Esophagus squamous epithelium (tissue), 5 donors: ENCODE measurements at places on chromosomes 4 and X. TPM values are rescaled to one million over a fixed set of nuclear protein-coding genes. Genes with fewer than 3 reads are reported as not detected.

GRCh38 chrX:13755254-13755653, 20.7 kb downstream of the OFD1 start:
- no peak overlapping the region for H3K4me3 ChIP-seq
- peaks cover 6% of the 10 kb centered on the region for H3K36me3 ChIP-seq
- no peak for DNase-seq
- H3K27me3 ChIP-seq: no peaks in the 10 kb centered on the region
- H3K4me1 ChIP-seq: no peaks in the 10 kb centered on the region
- no peak overlapping the region for H3K27ac ChIP-seq

- H3K4me1 ChIP-seq: no peaks in the 10 kb centered on the region
- peak overlapping the region; percentile 65 for H3K27ac ChIP-seq
- H3K27me3 ChIP-seq: no peaks in the 10 kb centered on the region
- peak overlapping the region; percentile 48 for H3K4me3 ChIP-seq
- no peaks in the 10 kb centered on the region for H3K36me3 ChIP-seq
Measured at GRCh38 chr4:119663160-119663788, 34.7 kb upstream of the PDE5A start.

DNA sequence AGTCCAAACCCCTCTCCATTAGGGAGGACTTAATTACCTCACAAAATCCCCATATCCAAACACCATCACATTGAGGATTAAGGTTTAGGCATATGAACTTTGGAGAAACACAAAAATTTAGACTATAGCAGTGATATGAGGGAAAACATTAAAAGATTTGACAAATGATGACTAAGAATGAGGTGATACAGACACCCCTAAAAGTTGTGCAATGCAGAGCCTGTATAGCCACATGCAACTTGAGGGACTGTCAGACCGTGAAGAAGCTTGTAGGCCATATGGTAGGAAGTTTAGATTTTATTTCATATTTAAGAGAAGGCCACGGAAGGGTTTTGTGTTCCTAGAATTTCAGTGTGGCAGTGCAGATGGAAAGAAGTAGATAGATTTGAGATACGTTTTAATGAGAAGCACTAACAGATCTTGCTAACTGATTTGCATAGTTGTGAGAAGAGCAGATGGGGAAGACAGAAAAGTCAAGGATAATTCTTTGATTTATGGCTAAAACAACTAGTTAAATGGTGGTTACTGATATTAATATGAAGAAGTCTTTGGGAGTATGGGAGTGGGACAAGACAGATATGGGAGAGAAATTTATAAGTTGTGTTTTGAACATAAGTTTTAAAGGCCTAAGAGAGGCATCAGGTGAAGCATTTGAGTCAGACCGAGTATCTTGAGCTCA, 5.5 kb upstream of the FIP1L1 start:
- H3K36me3 ChIP-seq: no peaks in the 10 kb centered on the region
- no peak for DNase-seq
- H3K27ac ChIP-seq: no peak overlapping the region
- no peaks in the 10 kb centered on the region for H3K27me3 ChIP-seq
- no peak overlapping the region for H3K4me3 ChIP-seq
- no peaks in the 10 kb centered on the region for H3K4me1 ChIP-seq

GRCh38 chrX:153304988-153305736, 16.4 kb downstream of the PNMA6F start:
- H3K4me1 ChIP-seq: no peaks in the 10 kb centered on the region
- DNase-seq: no peak

DNA sequence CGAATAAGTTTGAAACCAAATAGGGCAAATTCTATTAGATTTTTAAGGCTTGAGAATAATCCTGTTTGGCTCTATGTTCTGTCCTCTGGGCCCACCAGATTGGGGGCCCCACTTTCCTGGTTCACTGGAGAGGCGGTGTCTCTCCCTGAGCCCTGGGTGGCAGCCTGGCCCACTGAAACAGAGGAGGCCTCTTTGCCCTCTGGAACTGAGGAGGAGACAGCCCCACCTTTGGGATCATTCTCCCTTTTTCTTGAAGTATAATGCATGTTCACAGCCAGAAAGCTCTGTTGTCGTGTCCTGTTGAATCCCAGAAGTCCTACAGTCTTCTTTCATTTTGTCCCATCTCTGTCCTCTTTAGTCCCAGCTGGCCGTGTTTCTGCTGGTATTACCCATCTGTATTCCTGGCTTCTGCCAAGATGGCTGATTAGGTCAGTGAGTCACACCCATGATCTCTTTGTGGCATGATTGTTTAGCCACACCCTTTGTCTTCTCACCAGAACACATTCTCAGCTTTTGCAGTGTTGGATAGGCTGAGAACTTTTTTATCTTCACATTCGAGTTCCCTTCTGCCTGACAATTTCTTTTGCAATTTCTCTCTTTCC, 8.1 kb upstream of the TBC1D25 start:
- peak overlapping the region; percentile 87 for H3K27ac ChIP-seq
- no peak for DNase-seq
- no peak overlapping the region for H3K4me3 ChIP-seq
- no peaks in the 10 kb centered on the region for H3K27me3 ChIP-seq

GRCh38 chr4:96134806-96135205, 294.9 kb downstream of the PDHA2 start:
- H3K4me1 ChIP-seq: no peaks in the 10 kb centered on the region
- no peak overlapping the region for H3K4me3 ChIP-seq
- H3K27me3 ChIP-seq: no peaks in the 10 kb centered on the region
- H3K27ac ChIP-seq: no peak overlapping the region

GRCh38 chr4:56723659-56724230, 42.6 kb upstream of the HOPX start:
- H3K36me3 ChIP-seq: no peaks in the 10 kb centered on the region
- no peaks in the 10 kb centered on the region for H3K27me3 ChIP-seq
- no peak for DNase-seq

DNA sequence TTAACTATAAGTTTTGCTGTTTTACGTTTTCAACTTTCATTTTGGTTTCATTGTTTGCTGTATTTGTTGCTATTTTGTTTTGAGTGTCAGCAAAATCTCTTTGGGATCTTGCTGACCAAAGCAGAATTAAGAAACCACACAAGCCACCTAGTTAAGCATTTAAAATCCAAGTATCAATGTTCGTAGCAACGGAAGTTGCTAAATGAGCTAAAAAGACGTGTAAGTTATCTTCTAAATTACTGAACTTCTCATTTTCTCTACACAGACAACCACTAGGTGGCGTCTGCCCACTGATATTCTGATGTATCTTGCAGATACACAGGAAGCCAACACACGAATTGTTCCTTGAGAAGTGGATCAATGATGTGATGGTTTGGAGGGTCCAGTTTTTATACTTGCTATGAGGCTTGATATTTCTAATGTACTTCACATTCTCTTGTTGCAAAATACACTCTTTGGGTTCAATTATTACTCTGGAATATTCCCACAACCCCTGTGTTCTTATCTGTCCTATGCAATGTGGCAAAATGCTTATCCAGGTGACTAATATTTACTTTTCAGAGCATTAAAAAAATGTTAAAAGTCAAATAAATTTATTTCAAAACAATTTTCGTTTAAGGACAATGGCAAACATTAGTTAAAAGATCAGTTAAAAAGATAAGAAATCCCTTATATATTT, 250.5 kb downstream of the TECRL start:
- no peaks in the 10 kb centered on the region for H3K27me3 ChIP-seq
- no peaks in the 10 kb centered on the region for H3K36me3 ChIP-seq
- H3K27ac ChIP-seq: no peak overlapping the region
- no peaks in the 10 kb centered on the region for H3K4me1 ChIP-seq
- DNase-seq: no peak

GRCh38 chrX:19381326-19381725, 37.6 kb downstream of the PDHA1 start:
- H3K36me3 ChIP-seq: no peaks in the 10 kb centered on the region
- H3K4me3 ChIP-seq: no peak overlapping the region
- H3K27ac ChIP-seq: no peak overlapping the region
- DNase-seq: no peak

- H3K36me3 ChIP-seq: peaks cover 46% of the 10 kb centered on the region
- DNase-seq: no peak
- H3K27ac ChIP-seq: no peak overlapping the region
- peaks cover 20% of the 10 kb centered on the region for H3K4me1 ChIP-seq
- no peak overlapping the region for H3K4me3 ChIP-seq
Measured at GRCh38 chr4:158721680-158722079, 1.5 kb downstream of the PPID start.

GRCh38 chr4:89579771-89580170, 257.2 kb downstream of the SNCA start:
- no peak overlapping the region for H3K4me3 ChIP-seq
- no peaks in the 10 kb centered on the region for H3K36me3 ChIP-seq
- no peak for DNase-seq
- no peaks in the 10 kb centered on the region for H3K4me1 ChIP-seq
- H3K27me3 ChIP-seq: no peaks in the 10 kb centered on the region
- H3K27ac ChIP-seq: no peak overlapping the region

DNA sequence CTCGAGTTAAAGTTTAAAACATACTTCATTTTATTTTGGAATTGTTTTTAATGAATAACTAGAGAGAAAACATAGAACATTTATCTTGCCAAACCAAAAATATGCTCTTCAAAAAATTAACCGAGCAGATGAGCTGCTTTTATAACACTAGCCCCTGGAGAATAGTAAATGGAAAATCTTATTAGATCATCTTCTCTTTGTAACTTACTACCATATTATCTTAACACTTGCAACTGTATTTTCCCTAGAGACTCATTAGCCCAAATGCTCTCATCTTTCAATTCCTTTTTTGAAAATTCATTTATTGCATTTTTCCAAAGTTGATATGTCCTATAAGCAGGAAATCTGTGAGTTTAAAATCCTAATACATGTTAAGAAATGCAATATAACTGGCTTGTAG, 143.3 kb downstream of the CAMK2D start:
- no peak overlapping the region for H3K27ac ChIP-seq
- no peaks in the 10 kb centered on the region for H3K27me3 ChIP-seq
- no peaks in the 10 kb centered on the region for H3K36me3 ChIP-seq

- no peak for DNase-seq
- H3K27me3 ChIP-seq: no peaks in the 10 kb centered on the region
- no peak overlapping the region for H3K4me3 ChIP-seq
- peaks cover 33% of the 10 kb centered on the region for H3K4me1 ChIP-seq
- H3K27ac ChIP-seq: no peak overlapping the region
- H3K36me3 ChIP-seq: no peaks in the 10 kb centered on the region
Measured at GRCh38 chr4:26288355-26288909, 32.4 kb upstream of the RBPJ start.

DNA sequence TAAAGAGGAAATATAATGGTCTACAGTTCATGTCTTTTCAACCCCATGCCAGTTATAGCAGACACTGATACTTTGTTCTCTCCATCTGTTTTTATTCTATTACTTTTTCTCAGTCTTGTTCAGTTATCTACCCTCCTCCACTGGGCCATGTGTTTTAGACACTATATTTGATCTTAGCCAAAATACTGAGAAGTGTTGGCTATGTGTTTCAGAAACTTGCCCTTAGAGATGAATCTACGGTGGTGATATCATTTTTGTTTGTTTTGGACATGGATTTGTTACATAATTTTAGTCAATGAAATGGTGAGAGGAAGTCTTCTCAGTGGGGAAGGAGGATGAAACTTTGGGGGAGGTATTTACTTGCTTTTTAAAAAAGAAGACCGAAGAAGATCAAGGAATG, 211.5 kb upstream of the DDX53 start:
- no peaks in the 10 kb centered on the region for H3K27me3 ChIP-seq

DNA sequence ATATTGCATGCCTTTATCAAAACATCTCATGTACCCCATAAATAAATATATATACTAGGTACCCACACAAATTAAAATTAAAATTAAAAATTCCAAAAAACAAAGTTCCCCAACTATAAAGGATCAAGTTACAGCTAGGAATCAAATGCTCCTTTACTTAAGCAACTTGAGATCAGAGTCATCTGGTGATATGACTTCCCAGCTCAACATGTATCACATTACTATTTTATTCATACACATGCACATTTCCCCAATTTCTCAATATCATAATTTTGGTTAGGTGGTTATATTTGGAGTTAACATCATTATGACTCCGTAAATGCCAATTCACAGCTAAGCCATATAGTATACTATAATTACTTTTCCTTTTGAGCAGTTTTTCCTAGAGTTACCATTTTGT, 60.9 kb downstream of the CLOCK start:
- H3K27me3 ChIP-seq: no peaks in the 10 kb centered on the region
- H3K27ac ChIP-seq: no peak overlapping the region
- no peak for DNase-seq
- no peaks in the 10 kb centered on the region for H3K4me1 ChIP-seq
- no peaks in the 10 kb centered on the region for H3K36me3 ChIP-seq
- no peak overlapping the region for H3K4me3 ChIP-seq

DNA sequence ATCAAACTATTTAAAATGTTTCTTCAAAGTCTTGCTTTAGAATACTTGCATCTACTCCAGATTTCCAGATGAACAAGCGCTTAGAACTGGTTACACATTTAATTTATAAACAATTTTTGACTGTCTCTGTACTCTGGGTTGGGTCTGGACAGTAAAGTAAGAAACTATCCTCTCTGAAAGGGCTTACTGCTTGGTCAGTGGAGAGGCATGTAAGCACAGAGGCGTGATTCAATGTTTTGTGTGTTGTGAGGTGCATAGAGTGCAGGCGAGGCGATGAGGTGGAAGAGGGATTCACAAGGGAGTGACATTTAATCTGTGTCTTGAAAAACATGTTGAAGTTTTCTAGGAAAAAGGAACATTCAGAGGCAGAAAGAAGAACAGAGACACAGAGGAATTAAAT, 231.4 kb downstream of the VEGFC start:
- H3K27ac ChIP-seq: no peak overlapping the region
- no peaks in the 10 kb centered on the region for H3K27me3 ChIP-seq
- no peaks in the 10 kb centered on the region for H3K4me1 ChIP-seq
- no peaks in the 10 kb centered on the region for H3K36me3 ChIP-seq

DNA sequence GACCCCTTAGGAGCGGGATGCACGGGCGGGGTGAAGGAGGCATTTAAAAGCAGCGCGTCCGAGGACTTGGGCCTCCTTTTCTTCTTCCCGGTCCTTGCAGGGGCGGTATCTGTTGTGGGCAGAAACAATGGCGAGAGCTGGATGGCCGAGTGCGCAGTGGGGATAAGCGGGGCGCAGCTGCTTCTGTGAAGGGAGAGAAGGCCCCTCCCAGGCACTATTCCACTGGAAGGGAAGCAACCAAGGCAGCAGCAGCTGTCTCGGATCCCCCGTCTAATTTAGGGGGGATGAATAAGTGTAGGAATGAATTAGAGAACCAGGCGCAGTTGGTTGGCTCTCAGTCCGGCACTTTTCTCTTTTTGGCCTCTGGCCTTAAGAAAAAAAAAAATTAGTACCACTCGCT, 995 bp downstream of the SMARCA5 start:
- H3K4me1 ChIP-seq: peaks cover 7% of the 10 kb centered on the region
- H3K27ac ChIP-seq: peak overlapping the region; percentile 99

- no peak overlapping the region for H3K4me3 ChIP-seq
- no peaks in the 10 kb centered on the region for H3K36me3 ChIP-seq
- H3K4me1 ChIP-seq: no peaks in the 10 kb centered on the region
- H3K27ac ChIP-seq: no peak overlapping the region
- DNase-seq: no peak
Measured at GRCh38 chrX:1506916-1507315, 30.1 kb downstream of the P2RY8 start.

- H3K4me1 ChIP-seq: no peaks in the 10 kb centered on the region
- no peaks in the 10 kb centered on the region for H3K36me3 ChIP-seq
- no peaks in the 10 kb centered on the region for H3K27me3 ChIP-seq
- no peak overlapping the region for H3K4me3 ChIP-seq
Measured at GRCh38 chr4:170675568-170676262, 586.0 kb upstream of the AADAT start.

- no peak for DNase-seq
- H3K27me3 ChIP-seq: no peaks in the 10 kb centered on the region
- no peaks in the 10 kb centered on the region for H3K4me1 ChIP-seq
- no peaks in the 10 kb centered on the region for H3K36me3 ChIP-seq
Measured at GRCh38 chrX:76454456-76454927, 27.0 kb downstream of the MAGEE1 start.

FNIP2 gene
- total RNA-seq: 6.0 TPM

FHDC1 gene
- total RNA-seq: 11.7 TPM

CFI gene
- total RNA-seq: 13.7 TPM

RTL9 gene
- total RNA-seq: not detected

RAP2C gene
- 21.8 TPM for total RNA-seq
